ENCODE measurements at places on chromosomes 1 and 21.
A peak's percentile ranks its signal among the peaks of the same experiment; 100 is the strongest.

- no peak for DNase-seq
These were observed 32.0 kb upstream of the WASF2 start for GRCh38 chr1:27521861-27522431.

DNA sequence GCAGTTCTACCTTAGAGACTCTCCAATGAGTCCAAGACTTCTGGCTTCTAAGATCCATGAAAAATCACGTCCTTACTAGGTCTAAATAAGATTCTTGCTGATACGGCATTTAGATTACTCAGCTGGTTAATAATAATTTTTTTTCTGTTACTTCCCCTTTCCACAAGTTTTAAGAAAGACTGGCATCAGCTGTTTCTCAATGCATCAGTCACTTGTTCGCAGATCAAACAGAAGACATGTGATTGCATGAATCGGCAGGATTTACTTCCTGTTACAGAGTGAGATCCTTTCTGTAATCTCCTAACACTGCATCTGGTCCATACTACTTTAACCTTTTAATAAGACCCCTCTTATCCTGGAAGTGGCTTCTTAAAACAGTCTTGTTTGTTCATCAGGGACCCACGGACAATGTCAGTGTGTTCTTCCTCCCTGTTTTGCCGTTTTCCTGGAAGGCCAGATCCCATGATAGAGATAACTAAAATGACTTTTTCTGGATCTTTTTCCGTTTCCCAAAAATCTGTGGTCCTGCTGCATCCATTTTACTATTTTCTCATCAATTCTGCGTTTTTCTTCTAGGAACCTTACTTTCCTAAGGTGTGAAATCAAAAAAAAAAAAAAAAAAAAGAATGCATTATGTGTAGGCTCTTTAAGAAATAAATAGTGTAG, 6.1 kb downstream of the NPL start:
- no peak for DNase-seq

DNA sequence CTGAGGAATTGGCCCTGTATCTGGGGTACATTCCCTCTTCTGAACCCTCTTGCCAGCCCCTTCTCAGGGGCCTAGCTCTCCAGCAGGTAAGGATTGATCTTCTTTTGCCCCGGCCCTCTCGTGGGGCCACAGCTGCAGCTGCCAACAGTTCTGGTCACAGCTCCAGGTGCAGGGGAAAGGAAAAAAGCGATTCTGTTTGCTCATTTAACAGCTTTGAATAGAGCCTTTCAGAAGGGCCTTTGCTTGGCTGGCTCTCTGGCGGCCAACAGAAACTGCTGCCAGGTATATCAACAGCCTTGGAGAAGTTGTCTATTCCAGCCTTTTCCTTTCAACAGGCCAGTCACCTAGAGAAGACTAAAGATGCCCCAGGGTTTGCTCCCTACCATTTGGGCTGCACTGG, 16.1 kb upstream of the FMOD start:
- DNase-seq, result no peak

DNA sequence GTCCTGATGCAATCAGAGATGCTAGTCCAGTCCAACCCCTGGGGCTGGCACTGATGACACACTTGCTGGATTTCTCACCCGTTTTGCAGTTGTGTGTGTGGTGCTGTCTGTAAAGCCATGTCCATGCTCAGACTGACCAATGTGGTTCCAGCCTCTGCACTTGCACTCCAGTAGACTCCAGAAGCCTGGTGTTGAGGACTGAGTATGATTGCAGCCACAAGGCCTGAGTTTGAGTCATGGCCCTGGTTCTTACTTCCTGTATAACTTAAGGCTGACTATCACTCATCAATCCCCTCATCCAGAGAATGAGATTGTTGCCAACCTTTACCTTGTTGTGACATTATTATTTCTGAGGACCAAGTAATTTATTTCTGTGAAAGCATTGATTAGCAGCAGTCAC, 34.8 kb upstream of the IKBKE start:
- no peak for DNase-seq

DNA sequence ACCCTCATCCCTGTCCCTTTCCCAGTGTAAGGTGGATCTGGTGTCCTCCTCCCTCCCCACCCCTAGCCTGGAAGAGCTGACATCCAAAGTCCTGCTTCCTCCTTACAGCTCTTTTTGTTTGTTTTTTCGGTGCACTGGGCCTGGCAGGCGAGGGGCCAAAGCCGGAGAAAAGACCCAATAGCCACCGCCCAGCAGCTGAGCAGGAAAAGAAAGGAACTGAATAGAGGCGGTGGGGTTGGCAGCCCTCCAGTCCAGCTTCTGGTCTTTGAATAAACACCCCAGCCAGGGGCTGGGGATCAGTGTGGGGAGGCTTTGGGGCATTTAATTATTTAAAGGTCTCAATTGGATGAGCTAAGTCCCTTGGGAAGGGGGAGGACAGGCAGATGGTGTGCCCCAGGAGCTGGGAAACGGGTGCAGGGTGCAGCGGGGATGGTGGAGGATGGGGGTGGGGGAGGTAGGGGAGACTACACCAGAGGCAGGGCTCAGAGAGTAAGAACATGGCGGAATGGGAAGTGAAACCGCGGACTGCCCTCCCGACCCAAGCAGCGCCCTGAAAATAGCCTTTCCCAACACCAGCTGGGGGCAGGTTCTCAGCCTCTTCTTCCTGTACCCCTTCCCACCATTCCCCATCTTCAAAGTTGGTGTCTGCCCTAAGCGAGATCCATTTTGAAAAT, 20.2 kb downstream of the BTG2 start:
- DNase-seq, result peak; percentile 53

DNA sequence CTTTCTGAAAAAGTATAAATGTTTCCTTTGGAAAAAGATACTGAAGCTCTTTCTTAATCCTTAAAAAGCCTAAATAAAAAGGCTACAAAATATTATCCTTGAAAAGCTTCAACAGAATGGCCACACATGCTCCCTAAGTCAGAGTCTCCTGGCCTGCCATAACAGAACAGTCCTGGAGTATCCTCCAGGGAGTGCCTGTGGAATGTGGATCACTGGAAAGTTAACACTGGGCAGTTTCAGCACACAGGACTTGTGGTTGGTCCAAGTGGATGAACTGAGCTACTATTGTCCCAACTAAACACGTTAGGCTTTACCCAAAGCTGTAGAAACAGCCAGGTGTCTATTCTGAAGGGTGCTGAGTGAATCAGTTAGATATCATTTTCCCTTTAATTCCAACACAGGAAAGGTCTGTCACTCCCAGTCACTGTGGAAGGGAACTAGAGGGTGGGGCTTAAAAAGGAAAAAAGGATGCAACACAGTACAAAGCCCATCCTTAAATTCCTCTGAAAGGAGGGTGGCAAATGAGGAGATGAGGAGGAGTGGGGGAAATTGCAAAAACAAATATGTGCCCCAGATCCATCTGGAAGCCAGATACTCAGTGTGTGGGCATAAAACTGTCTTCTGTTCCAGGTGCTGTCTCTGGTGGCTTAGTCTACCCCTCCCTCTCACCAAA, 196.3 kb upstream of the SPAG17 start:
- DNase-seq, result no peak

DNA sequence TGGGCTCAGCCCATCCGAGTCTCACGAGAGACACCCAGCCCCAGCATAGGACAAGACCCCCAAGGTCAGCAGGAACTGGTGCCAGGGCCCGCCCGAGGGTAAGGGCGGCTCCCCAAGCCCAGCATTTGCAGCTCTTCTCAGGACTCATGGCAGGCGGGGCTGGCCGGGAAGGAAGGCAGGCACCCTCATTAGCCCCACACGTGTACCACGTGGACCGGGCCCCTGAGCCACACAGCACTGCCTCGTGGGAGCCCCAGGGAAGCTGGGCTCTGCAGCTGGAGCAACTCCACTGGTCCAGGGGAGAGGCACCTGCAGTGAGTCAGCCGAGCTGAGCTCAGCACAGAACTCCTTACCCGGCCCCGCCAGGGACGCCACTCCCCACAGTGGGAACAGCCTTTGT, 97.7 kb upstream of the IFFO2 start:
- no peak for DNase-seq

DNA sequence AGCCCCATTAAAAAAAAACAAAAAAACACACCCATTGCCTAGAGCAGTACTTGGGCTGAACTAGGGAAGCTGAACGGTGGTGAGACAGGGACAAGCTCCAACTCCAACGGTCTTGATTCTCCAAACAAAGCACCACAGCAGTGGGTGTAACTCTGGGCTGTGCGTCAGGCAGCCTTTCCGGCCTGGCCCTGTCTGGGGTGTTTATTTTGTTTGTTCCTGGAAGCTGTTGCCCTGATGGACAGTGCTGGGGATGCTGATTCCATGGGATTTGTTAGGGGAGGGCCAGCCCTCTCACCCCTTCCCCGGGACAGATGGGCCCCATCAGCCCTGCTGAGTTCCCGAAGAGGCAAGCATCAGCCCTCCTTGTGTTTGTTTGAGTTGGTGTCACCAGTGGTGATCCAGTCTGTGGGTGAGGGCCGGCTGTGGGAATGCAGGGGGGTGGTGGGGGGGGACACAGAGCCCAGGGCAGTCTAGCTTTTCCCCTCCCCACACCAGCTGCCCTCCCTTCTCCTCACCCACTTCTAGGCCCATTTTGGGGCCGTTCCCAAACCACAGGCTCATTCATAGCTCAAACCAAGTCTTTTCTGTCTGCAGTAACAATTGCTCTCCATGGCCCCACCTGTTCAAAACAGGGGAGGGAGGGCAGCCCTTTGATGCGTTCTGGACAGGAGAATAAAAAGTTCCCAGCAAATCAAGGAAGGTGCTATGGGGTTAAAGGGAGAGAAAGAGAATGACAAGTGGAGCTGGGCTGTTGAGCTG, 4.5 kb downstream of the WNT2B start:
- DNase-seq, result peak; percentile 48

GRCh38 chr1:7281821-7282220, 489.3 kb upstream of the VAMP3 start:
- DNase-seq, result no peak

DNA sequence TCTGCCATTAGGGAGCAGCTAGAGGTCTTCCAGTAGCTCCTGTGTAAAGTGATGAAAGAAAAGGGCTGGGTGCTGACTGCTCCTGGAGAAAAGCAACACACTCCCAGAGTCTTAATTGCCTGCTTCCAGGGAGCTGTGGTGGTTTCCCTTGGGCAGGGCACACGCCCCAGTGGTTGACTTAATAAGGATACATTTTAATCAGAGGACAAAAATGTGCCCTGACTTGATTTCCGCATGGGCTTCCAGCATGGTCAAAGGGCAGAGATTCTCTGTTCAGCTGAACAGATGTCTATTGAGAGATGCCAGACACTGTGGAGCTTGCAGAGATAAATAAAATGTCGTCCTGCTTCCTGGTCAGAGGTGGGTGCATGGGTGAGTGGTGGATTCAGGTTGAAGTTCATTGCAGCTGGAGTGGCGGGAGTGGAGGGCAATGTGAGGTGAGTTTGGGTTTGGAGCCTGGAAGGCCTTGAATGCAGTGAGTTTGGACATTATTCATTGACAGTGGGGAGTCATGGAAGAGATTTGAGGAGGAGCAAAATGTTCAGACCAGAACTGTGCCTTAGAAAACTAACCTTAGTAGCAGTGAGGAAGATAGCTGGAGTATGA, 16.0 kb downstream of the QSOX1 start:
- DNase-seq, result no peak

- DNase-seq, result peak; percentile 38
These were observed 33.2 kb upstream of the EPHA8 start for GRCh38 chr1:22529901-22530621.

DNA sequence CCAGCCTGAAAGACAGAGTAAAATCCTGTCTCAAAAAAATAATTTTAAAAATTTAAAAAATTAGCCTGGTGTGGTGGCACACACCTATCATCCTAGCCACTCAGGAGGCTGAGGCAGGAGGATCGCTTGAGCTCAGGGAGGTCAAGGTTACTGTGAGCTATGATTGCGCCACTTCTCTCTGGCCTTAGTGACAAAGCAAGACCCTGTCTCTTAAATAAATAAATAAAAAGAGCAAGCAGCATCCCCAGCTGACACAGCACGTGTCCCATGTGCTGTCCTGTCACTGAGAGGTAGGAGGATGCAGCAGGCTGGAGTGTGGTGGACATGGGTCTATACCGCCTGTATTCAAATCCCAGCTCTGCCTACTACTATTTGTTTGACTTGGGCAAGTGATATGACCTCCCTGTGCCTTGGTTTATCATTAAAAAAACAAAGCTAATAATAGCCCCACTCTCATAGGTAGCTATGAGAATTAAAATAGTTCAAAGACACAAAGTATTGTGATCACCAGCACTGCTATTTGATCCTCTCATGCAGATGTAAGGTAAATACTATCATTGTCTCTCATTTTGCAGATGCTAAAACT, 22.2 kb upstream of the ECE1 start:
- DNase-seq, result no peak

DNA sequence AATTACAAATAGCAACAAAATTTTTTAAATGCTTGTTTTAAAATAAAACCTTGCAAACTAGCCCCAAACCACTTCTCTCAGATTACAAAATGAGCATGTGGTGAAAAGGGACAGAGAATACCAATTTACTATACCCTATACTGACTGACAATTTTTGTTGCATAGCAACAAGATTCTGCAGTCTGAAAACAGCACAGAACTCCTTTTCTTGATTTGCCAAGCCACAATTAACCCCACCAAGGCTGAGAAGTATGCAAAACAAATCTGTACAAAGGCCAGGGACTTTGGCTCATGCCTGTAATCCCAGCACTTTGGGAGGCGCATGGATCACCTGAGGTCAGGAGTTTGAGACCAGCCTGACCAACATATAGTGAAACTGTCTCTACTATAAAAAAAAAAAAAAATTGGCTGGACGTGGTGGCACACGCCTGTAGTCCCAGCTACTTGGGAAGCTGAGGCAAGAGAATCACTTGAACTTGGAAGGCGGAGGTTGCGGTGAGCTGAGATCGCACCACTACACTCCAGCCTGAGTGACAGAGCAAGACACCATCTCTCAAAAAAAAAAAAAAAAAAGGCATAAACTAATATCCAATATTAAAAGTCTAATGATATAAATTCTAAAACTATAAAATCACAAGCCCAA, 21.8 kb downstream of the ENAH start:
- no peak for DNase-seq

DNA sequence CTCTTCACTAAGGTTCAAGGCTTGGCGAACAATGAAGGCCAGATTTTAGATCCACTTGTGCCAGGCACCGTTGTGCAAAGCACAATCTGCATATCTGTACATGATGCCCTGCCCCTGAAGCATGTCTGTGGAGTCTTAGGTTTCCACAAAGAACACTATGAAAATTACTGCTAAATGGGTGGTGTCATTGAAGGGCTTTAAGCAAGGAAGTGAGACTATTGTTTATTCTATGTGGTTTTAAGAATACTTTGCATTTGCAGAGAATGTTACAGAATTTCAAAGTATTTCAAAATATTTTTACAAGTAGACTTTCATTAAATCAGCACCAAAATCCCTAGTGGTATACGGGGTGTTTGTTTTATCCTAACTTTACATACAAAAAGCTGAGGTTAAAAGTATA, 8.8 kb downstream of the TSEN15 start:
- DNase-seq, result no peak

GRCh38 chr1:12069623-12070244, 6.6 kb downstream of the TNFRSF8 start:
- no peak for DNase-seq

DNA sequence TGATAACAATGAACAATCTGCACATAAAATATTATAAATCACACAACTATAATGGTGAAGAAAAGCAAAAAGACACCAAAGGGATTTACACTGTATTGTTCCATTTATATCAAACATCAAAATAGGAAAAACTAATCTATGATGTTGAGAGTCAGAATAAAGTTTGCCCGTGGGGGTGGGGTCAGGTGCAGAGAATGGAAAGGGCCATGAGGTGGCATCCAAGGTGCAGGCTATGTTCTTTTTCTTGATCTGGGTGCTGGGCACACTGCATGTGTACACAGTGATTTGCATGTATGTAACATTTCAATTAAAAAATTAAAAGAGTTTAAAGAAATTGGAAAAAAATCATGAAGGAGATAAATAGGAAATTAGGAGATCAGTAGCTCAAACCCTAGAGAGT, 127.3 kb downstream of the DSCAM start:
- no peak for DNase-seq

- no peak for DNase-seq
These were observed 22.1 kb downstream of the PTPRU start for GRCh38 chr1:29258189-29258975.
